ENCODE measurements at places on chromosomes 3 and 15. TPM values are rescaled to one million over a fixed set of nuclear protein-coding genes. Genes with fewer than 3 reads are reported as not detected.

USP4 gene
- polyA plus RNA-seq, result 18.3 TPM

CTXND1 gene
- polyA plus RNA-seq, result not detected

SLC2A2 gene
- 3.1 TPM for polyA plus RNA-seq

A4GNT gene
- not detected for polyA plus RNA-seq

ARHGEF26 gene
- 24.5 TPM for polyA plus RNA-seq

SSR3 gene
- polyA plus RNA-seq, result 69.3 TPM

MKRN3 gene
- 0.28 TPM for polyA plus RNA-seq

PLA2G4B gene
- polyA plus RNA-seq, result 51.8 TPM

MITF gene
- 4.1 TPM for polyA plus RNA-seq

VPS39 gene
- polyA plus RNA-seq, result 10.5 TPM

C3orf70 gene
- polyA plus RNA-seq, result 4.5 TPM

PARL gene
- polyA plus RNA-seq, result 76.4 TPM

TRNT1 gene
- 17.7 TPM for polyA plus RNA-seq

P3H2 gene
- polyA plus RNA-seq, result 6.1 TPM

ULK4 gene
- 4.8 TPM for polyA plus RNA-seq

MESP1 gene
- polyA plus RNA-seq, result not detected

ISLR gene
- polyA plus RNA-seq, result 24.8 TPM

ATP13A5 gene
- not detected for polyA plus RNA-seq

GPR15 gene
- polyA plus RNA-seq, result not detected

LDHAL6B gene
- not detected for polyA plus RNA-seq
